Sigmoid colon (tissue), 7 donors: ENCODE measurements at places on chromosomes 5 and 9.

GRCh38 chr9:113574441-113575262 is 111.1 kb downstream of the RGS3 start:
- peak; percentile 48 for DNase-seq

- DNase-seq: no peak
These were observed 7.6 kb upstream of the RIC1 start for GRCh38 chr9:5621327-5621726.

DNA sequence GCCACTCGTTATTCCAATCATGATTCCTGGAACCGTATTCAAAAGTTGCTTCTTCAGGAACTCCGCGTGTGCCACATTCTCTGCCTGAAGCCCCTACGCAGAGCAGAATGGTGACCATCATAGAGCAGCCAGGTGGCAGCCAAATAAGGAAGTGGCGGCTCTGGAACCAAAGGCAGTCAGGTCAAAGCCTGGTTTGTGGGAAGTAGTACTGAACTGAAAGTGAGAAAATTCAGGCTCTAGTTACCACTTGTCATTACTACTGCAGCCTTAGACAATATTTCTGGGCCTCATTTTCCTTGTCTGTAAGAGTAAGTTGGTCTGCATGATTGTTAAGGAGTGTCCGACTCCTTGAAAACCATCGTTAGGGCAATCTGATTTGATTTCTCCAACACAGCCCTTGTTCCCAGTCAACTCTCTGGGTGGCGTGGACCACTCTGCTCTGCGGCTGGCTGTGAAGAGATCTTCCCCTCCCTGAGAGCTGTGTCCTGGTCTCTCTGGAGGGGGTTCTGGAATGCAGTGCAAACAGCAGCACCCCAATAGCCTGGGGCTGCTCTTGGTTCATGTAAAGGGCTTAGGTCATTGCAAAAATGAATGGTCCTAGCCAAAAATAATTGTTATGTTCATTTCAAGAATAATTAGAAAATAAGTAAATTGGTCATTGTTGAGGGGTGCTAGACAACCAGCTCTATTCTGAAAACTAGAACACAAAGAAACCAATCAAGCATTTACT is 102.4 kb downstream of the MED27 start:
- no peak for DNase-seq

GRCh38 chr9:78121488-78121887 is 89.9 kb upstream of the GNAQ start:
- DNase-seq: peak; percentile 64

DNA sequence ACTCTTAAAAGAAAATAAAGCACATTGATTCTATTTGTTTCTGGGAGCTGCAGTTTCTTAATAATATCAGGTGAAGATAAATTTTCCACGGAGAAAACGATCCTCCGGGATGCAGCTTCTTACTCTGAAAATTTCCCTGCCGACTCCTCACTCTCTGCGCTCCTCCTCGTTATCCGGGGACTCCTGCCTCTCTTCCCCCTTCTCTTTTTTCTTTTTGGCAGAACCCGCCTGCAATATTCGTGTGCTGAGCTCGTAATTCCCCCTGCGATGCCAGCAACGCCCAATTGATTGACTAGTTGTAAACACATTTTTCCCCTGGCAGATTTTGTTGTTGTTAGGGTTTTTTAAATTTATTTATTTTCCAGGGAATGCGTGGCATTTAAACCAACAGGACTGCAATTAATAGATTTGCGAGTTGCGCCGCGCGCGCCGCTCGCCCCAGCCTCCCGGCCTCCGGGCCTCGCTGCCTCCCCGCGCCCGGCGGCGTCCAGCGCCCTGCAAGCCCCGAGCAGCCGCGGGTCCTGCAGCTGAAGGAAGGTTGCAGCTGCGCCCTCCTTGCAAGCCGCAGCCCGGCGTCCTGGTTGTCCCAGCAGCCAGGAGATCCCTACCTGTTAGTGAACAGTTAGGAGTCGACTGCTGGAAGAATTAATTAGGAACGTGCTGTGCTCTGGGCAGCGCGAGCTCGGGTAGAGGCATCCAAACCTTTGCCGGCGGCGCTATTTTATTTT is 2.2 kb downstream of the NTNG2 start:
- DNase-seq: no peak
